ENCODE measurements at places on chromosomes 2 and 18. TPM values are rescaled to one million over a fixed set of nuclear protein-coding genes. Genes with fewer than 3 reads are reported as not detected.

- DNase-seq, result no peak
Observed at GRCh38 chr2:127423880-127424279, 5.7 kb downstream of the PROC start.

- DNase-seq, result no peak
Observed at GRCh38 chr2:61634512-61634911, 96.4 kb upstream of the XPO1 start.

DNA sequence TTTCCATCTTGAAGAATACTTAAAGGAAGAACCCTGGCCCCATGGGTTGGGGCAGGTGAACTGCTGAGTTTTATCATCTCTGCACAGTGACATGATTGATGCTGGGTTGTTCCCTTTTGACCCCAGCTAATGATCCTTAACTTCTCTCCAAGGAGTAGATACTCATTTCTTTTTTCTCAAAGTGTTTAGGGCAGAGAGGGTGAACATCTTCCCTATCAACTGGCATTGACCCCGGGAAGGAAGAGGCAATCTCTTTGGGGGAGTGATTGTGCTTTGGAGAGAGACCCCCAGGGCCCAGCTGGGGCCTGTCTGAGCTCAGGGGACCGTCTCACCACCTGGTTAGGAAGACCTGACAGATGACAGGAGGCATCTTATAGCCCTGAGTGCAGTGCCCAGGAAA, 190.6 kb downstream of the FHOD3 start:
- DNase-seq, result no peak

DNA sequence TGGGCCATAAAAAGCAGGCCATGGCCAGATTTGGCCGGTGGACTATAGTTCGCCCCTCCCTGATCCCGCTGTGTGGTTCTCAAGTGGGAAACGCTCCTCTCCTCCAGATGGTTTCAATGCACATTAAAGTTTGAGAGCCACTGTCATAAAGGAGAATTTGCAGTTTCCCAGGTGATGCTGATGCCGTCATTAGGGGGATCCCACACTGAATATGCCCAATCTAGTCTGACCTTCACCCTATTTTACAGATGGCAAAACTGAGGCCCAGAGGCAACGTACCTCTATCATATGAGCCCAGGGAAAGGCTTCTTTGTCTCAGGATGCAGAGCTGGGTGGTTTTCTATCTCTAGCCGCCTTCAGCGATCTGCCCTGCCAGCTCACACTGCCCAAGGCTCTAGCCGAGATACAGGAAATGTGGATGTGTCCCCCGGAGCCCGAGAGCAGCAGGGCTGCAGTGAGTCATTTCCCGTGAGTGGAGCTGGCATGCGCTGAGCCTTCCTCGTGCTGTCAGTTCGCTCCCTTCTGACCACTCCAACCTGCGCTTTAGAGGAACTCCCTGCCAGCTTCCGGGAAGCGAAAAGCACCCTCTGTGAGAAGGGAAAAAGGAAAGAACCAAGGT, 116.2 kb downstream of the SMAD7 start:
- DNase-seq, result peak; percentile 32

- DNase-seq, result no peak
Observed at GRCh38 chr2:55775828-55776227, 82.2 kb upstream of the PNPT1 start.

DNA sequence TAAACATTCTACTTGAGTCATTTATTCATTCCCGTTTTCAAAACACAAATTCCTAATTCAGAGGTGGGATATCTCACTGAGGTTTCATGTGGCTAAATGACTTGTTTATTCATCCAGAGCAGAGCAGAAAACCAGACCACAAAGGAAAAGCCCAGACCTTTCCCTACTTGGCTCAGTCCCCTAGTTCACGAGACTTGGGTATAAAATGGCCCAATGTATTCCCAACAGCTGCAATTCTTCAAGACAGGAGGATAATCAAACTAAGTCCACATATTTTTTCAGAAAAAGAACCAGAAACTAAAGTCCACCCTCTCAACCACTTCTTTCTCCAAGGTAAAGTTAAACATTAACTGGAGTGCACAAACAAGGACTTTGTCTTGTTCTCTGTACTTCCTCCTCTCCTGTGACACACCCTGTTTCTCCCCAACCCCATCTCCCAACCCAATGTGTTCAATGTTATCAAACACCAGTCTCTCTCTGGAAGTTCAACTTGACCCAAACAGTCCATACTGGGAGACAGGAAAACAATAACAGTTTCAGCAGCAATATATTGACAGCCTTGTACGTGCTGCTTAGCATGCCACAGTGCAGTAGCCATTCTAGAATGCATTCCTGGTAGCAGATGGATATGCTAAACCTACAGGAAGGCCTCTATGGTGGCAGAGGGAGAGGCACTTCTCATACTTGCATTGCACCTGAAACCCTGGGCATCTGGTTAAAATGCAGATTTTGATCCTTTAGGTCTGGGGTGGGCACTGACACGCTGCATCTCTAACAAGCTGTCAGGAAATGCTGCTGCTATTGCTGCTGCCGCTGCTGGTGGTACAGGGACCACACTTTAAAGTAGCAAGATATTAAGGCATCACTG, 110.7 kb downstream of the INO80D start:
- no peak for DNase-seq

- no peak for DNase-seq
Observed at GRCh38 chr2:148553332-148553887, 91.1 kb upstream of the EPC2 start.

DNA sequence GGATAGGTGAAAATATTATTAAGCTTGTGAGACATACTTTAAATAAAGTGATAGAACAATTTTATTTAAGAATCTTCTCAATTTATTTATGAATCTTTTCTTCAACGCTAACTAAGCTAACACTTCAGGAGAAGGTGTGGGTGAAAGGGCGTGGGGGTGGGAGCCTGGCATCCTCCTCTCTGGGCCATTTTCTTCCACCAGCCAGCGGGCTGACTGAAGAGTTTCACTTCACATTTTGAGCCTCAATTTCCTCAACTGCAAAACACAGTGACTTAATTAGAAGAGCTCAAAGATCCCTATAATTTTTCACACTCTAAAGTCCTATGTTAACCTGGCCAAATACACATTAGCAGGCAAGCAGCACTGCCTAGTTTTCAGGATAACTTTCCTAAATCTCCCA, 94.8 kb downstream of the FTCDNL1 start:
- no peak for DNase-seq

GRCh38 chr2:144341538-144341937, 178.4 kb downstream of the ZEB2 start:
- no peak for DNase-seq

DNA sequence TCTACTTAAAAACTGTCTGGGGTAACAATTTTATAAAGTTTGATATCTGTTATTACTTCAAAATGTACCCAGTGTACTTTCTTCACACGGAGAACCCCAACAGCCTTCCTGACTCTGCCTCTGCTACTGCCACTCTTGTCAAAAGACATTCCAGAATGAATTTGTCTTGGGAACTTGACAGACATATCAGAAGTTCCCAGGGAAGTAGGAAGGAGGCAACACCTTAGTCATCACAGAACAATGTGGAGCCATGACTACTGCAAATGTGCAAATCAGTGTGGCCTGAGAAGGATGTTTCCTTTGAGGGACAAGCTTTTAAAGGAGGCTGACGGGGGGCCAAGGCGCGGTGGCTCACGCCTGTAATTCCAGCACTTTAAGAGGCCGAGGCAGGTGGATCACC, 133.8 kb upstream of the RNF152 start:
- DNase-seq, result no peak

DNA sequence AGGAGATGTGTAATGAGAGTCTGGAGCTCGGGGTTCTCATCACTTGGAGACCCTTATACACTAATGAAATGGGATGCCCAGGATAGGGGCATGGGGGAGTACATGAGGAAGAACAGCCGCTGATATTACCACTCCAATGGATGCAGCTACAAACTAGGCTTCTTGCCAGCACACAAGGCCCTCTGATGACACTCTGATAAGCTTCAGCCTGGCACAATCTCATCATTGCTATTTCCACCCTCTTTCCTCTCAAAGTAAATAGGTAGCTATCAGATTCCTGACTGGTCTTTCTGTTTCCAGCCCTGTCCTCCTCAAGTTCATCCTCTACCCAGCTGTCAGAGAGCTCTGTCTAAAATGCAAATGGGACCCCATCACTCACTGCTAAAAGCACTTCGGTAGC, 103.0 kb downstream of the GPR39 start:
- no peak for DNase-seq

DNA sequence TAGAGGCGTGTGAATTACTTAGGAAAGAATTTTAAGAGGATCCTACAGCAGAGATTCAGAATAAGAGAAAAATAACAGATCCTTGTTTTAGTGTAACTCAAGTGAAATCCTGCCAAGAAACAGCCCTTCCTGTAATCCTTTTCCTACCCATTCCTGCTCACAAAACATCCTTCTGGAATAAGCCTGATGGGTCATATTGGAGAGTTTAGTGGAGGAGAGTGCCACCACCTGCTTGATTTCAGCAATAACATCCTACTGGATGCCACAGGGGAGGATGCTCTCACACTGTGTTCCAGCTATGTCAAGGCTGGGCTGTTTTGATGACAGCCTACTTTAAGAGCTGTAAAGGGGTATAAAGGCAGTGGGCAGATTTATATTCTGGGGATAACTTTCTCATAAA, 54.8 kb upstream of the CCDC178 start:
- peak; percentile 27 for DNase-seq

DNA sequence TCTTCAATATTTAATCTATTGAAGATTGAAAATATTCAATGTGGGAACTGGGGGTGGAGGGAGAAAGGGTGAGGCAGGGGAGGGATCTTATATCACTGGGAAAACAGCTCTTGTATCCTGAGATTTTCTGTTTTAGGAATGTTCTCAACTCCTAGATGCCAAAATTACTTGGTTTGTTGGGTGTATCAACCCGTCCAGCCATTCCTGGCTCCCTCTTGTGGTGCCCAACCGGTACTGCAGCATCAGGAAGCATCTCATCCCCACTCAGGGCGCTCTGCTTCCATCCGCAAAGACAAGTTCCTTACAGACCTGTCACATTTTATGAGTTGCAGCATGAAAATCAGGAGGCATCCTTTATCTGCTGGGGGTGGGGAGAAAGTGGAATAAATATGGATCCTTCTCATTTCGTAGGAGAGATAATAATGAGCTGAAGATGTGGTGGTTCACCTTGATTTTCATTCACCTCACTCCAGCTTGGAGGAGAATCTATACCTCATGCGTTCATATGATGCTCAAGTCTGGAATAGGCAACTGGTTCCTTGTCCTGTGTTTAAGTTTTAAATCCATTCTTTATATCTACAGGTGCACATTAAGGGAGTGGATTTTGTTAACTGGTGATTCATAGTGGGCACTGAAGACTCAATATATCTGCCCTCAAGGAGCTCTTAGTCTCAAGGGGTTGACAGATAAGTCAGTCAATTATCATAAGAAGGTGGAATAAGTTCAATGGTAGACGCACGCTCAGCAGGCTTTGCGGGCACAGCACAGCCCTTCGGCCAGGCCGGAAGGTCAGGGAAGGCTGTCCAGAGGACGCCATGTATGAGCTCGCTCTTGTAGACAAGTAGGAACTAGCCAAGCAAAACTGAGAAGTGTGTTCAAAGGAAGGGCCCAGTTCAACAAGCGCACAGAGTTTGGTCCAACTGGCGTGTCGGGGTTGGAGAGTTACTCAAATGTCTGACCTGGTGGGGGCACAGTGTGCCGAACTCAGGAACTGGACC, 127.3 kb downstream of the RNF144A start:
- peak; percentile 82 for DNase-seq

GRCh38 chr2:152443771-152444170, 108.8 kb downstream of the FMNL2 start:
- DNase-seq, result no peak

DNA sequence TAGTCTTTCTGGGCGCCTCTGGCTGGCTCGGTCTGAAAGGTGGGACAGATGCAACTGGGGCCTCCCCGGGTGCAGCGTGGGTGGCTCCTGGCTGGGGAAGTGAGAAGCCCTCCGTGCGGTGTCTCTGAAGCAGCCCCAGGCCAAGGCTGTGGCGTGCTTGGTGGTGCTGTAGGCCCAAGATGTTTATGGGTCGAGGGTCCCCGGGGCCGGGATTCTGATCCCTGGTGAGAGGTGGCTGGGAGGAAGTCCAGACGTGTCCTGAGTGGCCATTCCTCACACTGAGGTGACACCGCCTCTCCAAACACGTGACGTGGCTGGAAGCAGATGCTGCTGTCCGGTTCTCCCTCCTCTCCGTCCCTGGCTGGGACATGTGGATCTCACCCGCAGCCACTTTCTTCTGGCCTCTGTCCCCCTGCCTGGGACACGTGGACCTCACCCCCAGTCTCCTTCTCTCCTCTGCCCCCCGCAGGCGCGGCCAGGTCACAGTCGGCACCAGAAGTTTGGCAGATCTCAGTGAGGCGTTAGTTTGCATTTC, 12.6 kb downstream of the RTP5 start:
- DNase-seq, result peak; percentile 80

GRCh38 chr2:196459539-196459938, 180.0 kb upstream of the CCDC150 start:
- DNase-seq, result peak; percentile 60

GRCh38 chr2:30990176-30990575, 148.1 kb downstream of the GALNT14 start:
- no peak for DNase-seq

DNA sequence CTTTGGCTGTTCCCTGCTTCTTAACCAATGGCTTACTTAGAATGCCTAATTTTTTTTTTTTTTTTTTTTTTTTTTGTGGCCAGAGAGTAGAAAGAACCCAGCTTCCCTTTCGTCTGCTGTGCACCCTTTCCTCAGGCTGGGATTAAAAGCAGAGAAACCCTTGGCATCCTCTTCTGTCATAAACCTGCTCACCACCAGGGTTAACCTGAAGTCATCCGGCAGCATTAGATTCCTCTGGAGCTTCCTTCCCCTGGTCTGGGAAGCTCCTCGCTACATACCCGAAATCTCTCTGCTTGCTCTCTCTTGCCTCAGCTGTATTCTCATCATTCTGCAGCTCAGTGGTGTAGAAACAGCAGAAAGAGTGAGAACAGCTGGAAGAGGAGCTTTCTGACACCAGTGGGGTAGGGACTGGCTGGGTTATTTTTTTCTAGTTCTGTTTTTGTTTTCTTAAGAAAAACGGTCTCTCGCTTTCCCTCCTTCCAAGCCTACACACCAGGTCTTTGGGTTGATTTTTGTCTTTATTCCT, 339.0 kb upstream of the MEIS1 start:
- no peak for DNase-seq

The UGT1A7 gene
- total RNA-seq, result not detected

The STARD6 gene
- total RNA-seq, result not detected

The MYO3B gene
- 3.5 TPM for total RNA-seq

The PDE11A gene
- 5.7 TPM for total RNA-seq

The ZNF396 gene
- total RNA-seq, result 2.0 TPM

The NOSTRIN gene
- 50.9 TPM for total RNA-seq

The CNRIP1 gene
- total RNA-seq, result 1.6 TPM

The CXCR1 gene
- total RNA-seq, result not detected

The LBX2 gene
- total RNA-seq, result 6.2 TPM

The LYG2 gene
- not detected for total RNA-seq

The LYPD6 gene
- not detected for total RNA-seq

The DAPL1 gene
- total RNA-seq, result not detected

Measured in K562 (cell line).